ENCODE measurements at places on chromosomes 2 and 18.

- no peak for ATAC-seq
Observed at GRCh38 chr18:66646609-66647008, 42.7 kb upstream of the CDH19 start.

GRCh38 chr2:170972296-170973224 is 43.5 kb downstream of the GORASP2 start:
- no peak for ATAC-seq

- no peak for ATAC-seq
Observed at GRCh38 chr2:187403568-187404260, 44.3 kb downstream of the CALCRL start.

- no peak for ATAC-seq
Observed at GRCh38 chr18:63071701-63072141, 247.8 kb downstream of the BCL2 start.

DNA sequence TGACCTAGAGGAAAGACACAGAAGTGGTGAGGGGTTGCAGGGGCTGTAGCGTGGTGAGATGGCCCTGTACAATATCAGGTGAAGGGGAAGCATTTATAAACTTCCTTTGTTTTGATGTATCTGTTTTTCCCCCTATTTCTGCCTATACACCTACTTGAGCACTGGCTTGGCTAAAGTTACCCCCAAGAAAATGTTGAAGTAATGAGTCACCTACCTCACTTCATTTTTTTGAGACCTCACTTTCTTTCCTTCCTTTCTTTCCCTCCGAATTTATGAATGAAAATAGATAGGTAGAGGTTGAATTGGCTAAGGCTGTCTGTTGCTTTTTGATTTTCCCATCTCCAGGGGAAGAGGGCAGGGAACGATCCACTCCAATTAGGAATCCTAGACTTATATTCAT is 231.1 kb upstream of the EPAS1 start:
- no peak for ATAC-seq

Measured in SK-N-SH treated with all-trans-retinoic acid at 6 μM for 48 hours (cell line).